ENCODE measurements at places on chromosomes 7 and 10. TPM values are rescaled to one million over a fixed set of nuclear protein-coding genes. Genes with fewer than 3 reads are reported as not detected.

KCNMA1 gene
- polyA plus RNA-seq: 3.9 TPM

MOGAT3 gene
- 0.60 TPM for polyA plus RNA-seq

UPK3BL2 gene
- 4.4 TPM for polyA plus RNA-seq

COPG2 gene
- polyA plus RNA-seq: 66.9 TPM

TEX36 gene
- not detected for polyA plus RNA-seq

CALHM3 gene
- polyA plus RNA-seq: not detected

NUTM2A gene
- 4.0 TPM for polyA plus RNA-seq

GNAT3 gene
- polyA plus RNA-seq: not detected

CLRN3 gene
- 22.8 TPM for polyA plus RNA-seq

SLC26A5 gene
- not detected for polyA plus RNA-seq

All from right renal cortex interstitium (tissue), 3 donors.